ENCODE measurements at places on chromosomes 5 and 9.

GRCh38 chr9:840343-840742, 1.2 kb upstream of the DMRT1 start:
- no peak for DNase-seq

DNA sequence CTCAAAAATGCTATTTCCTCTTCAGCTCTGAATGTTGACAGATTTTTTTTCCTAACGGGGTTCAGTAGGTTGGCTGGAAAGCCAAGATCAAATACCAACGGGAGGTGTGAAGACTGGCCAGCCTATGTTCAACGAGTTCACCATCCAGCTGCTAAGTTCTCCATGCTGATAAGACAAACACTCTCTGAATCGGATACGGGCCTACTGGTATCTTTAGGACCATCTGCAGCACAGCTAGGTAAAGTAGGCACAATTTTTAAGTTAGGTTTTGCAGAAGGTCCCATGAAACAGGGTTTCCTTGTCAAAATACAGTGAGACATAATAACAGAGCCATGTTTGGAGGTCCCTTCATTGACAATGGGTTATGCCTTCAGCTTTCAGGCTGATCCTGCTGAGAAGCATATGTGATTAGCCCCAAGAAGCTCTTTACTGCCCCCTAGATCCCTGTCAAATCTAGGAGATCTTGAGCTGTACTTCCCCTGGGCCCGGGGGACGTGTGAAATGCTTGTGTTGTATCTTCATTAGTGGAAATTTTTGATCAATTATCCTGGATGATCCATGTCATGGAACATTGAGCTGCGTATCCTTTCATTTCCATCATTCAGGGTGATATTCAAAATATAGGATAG, 60.6 kb downstream of the PGM5 start:
- no peak for DNase-seq

GRCh38 chr9:114910541-114910940, 19.9 kb downstream of the TNFSF8 start:
- DNase-seq = no peak

- DNase-seq = no peak
Measured at GRCh38 chr9:125176636-125177035, 13.0 kb downstream of the PPP6C start.

DNA sequence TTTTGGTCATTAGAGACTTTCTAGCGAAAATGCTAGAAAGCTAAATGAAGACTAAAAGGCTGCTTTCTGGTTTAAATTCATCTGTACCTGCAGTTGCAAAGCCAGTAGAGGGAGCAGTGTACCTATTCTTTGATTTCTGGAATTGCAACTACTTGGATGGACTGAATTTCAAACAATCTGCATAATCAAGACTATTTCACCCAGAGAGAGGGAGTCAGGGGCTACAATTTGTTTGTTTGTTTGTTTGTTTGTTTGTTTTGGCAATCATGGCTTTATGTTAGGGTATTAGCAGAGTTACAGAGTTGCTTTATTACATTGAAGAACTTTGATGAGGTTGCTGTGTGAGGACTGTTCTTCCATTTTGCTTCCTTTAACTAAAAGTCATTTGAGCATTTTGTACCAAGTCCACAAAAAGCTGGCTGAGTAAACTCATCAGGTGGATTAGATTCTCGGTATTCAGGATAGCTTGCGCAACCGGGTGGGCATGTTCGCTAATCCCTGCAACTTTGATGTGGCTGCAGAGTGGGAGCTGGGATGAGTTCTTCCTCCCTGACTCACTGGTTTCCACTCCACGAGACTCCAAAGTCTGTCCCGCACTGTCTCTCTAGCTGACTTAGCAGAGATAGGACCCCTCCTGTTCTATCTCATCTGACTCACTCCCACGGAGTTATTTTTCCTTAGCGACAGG, 80.0 kb upstream of the TUT7 start:
- no peak for DNase-seq

GRCh38 chr9:129287619-129288305, 109.7 kb upstream of the IER5L start:
- no peak for DNase-seq

DNA sequence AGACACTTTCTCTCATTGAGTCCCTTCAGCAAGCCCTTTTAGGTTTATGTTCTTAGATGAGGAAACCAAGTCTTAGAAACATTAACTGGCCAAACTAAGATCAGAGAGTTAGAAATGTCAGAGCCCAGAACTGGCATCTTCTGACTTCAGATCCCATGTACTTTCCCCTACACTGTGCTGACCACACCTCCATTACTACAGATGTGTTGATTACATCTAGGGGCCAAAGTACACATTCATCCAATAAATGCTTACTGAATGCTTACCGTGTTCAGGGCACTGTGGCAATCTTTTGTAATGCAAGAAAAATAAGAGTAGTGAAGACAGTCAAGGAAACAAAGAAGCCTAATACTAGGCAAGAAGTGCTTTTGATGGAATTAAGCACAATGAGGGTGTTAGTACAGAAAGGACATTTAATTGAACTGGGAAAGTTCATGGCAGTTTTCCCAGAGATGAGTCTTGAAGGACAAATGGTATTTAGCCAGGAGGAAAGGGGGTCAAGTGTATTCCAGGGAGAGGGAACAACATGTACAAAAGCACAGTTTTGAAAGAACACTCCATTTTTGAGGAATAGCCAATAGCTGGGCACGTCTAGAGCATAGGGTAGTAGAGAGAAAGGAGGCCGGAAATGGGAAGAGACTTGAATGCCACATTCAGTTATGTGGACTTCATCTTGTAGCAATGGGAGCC, 89.7 kb upstream of the CDKN2B start:
- no peak for DNase-seq

- no peak for DNase-seq
Measured at GRCh38 chr5:119412279-119413227, 39.7 kb upstream of the HSD17B4 start.

DNA sequence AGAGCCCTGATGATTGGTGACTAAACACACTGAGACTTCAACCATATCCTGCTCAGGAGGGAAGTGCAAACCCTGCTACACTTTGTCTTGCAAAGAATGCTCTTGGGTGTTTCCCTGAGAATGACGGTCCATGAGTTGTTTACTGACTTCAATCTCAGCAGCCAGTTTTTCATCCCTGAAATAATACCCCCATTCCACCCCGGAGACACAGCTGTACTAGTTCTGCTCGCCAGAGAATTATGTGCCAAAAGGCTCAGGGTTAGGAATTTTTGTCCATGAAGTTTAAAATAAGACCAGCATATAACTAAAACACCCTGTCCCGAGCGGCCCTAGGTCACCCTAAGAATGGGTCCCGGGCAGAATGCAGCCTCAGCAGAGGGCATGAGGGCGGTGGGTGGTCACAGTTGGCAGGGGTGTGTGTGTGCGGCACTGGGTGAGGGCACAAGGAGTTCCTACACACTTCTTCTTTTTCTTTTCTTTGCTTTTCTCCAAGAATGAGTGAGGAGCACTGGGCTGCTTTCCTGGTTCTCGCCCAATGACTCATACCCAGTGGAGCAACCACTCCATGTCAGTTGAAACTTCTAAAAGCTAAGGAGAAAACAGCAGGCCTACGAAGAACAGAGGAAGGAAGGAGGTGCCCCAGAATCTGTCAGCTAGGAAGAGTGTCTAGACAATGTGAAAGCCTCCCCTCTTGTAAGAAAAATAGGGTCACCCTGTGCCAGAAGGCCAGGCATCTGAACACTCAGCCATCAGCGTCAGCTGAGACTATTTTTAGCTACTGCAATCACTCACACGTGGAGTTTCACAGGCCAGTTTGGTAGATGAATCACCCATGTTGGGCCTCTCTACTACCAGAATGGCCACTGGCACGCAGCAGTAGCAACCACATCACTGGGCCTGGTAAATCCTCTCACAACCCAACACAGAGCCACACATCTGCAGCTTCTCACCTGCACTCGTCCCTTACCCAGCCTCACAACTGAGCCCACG, 105.9 kb downstream of the DPYSL3 start:
- no peak for DNase-seq

GRCh38 chr5:107772418-107773310, 101.9 kb upstream of the EFNA5 start:
- DNase-seq = no peak

DNA sequence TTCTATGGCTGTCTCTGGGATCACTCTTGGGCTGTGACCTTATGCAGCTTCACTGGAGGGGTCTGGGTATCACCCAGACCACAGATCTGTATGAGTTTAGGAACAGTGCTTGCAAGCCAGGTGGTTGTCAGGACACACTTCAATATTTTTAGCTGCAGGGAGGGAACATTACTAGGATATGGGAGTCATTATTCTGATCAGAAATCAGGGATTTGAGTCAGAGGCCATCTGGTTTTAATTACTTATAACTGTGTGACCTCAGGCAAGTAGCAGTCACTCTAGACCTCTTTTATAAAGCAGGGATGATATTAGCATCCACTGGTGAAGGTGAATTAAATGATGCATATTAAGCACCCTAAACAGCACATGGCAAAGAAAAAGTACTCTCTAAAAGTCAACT, 60.1 kb upstream of the NMUR2 start:
- no peak for DNase-seq
